ENCODE measurements at places on chromosomes 5 and 9.
A peak's percentile ranks its signal among the peaks of the same experiment; 100 is the strongest.

- DNase-seq, result no peak
Measured at GRCh38 chr9:12666813-12667212, 26.4 kb upstream of the TYRP1 start.

DNA sequence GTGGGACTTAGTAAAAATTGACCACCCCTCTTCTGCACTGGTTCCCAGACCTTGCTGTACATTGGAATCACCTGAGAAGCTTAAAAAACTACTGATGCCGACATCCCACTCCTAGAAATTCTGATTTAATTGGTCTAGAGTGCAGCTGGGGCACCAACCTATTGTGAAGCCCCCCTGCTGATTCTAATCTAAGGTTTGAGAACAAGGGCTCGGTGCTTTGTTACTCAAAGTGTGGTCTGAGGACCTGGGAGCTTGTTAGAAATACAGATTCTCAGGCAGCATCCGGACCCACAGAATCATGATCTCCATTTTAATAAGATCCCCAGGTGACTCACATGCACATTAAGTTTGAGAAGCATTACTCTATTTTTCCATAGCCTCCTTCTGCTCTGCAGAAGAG, 57.8 kb upstream of the LPAR1 start:
- DNase-seq, result no peak

- no peak for DNase-seq
Measured at GRCh38 chr9:93133681-93134014, 403 bp downstream of the NINJ1 start.

GRCh38 chr9:23220957-23221356, 605.1 kb downstream of the ELAVL2 start:
- no peak for DNase-seq

DNA sequence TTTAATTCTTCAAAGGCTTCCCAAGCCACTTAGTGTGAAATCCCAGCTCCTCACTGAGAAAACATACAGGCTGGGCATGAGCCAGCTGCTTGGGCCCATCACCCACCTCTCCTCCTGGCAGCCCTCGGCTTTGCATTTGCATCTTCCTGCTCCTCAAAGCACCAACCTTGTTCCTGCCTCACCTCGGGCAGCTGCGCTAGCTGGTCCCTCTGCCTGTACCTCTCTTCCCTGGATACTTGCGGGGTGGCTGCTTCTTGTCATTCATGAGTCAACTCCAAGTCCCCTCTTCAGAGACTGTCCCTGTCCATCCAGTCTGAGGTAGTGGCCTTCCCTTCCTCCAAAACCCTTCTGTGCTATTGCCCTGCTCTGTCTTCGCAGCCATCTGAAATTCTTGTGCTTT, 116.1 kb upstream of the CXCL14 start:
- DNase-seq, result no peak

- DNase-seq, result peak; percentile 60
Measured at GRCh38 chr9:82148901-82149461, 160.4 kb downstream of the SPATA31D1 start.

GRCh38 chr5:54753753-54754152, 231.6 kb downstream of the ESM1 start:
- no peak for DNase-seq

- peak; percentile 58 for DNase-seq
Measured at GRCh38 chr5:123755653-123756317, 243.8 kb downstream of the CSNK1G3 start.

GRCh38 chr9:137429974-137430722, 7.0 kb downstream of the NOXA1 start:
- DNase-seq, result no peak

GRCh38 chr9:71352837-71353236, 231.4 kb upstream of the TRPM3 start:
- no peak for DNase-seq

GRCh38 chr9:17222932-17223331, 88.1 kb downstream of the CNTLN start:
- no peak for DNase-seq

GRCh38 chr5:132046880-132047299, 13.6 kb upstream of the IL3 start:
- DNase-seq, result no peak

GRCh38 chr5:153136910-153137614, 353.4 kb upstream of the GRIA1 start:
- DNase-seq, result no peak

- DNase-seq, result no peak
Measured at GRCh38 chr5:178192244-178192643, 5.1 kb upstream of the GMCL2 start.

DNA sequence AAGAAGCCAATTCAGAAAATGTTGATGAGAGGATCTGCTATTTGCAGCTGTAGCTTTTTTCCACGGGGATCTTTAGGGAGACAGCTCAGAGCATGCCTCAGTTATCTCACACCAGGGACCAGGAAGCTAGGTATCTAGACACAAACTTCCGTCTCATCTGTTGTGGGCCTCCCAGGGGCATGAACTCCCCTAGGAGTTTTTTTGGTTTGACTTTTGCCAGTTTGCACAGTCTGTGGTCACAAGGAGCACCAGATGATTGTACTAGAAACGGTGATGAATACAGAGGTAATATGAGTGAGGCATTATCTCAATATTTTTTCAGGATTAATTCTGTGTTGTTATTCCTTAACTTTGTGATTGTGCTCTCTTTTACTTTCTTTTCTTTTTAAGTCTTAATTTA, 533.2 kb upstream of the SEMA6A start:
- DNase-seq, result no peak

All from cardiac fibroblast (primary cell).